ENCODE measurements at places on chromosomes 11 and 22. TPM values are rescaled to one million over a fixed set of nuclear protein-coding genes. Genes with fewer than 3 reads are reported as not detected.

MS4A12 gene
- total RNA-seq = not detected

DNA sequence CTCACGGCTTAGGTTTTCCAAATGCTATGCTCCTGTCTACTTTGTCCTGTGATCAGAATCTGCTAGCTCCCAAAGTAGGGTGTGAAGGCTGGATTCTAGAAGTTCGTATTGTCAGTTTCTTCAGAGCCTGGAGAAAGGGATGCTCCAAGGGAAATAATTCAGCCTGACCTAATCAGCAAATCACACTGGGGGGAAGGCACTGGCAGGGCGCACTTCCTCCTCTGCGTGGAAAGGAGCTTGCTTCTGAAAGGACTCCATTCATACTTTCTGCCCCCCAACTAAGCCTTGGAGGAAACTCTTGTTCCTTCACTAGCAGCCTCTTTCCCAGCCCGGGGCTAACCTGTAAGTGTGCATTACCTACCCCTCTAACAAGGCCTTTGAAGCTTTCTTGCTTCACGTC is 165.9 kb downstream of the NAV2 start:
- DNase-seq = no peak

GRCh38 chr11:105975128-105975527 is 46.9 kb downstream of the MSANTD4 start:
- DNase-seq = no peak

DNA sequence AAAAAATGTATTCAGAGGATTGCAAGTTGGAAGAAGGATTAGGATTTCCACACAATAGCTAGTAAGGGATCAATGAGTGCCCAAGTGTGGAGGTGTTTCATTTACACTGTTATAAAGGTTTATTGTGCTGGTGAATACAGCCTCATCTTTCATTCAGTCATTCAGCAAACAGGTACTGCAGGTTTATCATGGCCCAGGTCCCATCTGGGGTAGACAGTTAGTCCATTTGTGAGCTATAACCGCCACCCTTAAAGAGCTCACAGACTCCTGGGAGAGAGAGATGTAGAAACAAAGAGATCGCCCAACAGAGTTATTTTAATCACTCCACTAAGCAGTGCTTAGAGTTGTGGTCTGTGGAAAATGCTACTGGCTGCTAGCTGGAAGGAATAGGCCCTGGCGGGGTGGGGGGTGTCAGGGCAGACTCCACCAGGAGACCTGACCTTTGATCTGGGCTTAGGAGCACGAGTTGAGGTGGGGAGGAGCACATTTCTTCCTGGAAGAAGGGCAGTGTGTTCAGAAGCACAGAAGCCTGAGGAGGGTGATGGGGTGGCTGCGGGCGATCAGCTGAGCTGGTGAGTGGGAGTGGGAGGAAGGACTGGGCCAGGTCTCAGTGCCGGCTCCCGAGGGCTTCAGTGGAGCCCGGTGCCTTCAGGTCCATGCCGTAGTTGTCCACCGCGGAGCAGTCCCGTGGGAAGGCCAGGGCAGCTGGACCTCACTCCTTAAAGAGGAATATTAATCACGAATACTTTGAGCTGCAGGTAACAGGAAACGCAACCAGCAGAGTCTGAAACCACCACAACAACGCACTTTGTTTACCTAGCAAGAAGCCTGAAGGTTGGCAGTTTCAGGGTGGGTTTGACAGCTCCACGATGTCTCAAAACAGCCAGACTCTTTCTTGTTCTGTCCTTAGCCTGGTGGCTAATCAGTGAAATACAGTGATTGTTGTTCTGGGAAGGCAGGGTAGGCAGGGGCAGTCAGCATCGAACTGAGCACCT is 11.2 kb downstream of the TOM1 start:
- DNase-seq = no peak

Measured in suprapubic skin (tissue), 4 donors.